WERI-Rb-1 (cell line): ENCODE measurements at places on chromosomes 3 and 15.

- DNase-seq, result peak; percentile 14
Observed at GRCh38 chr15:33701304-33701696, 267.0 kb upstream of the CHRM5 start.

GRCh38 chr3:104555728-104556127 is 811.0 kb upstream of the ALCAM start:
- DNase-seq, result no peak

DNA sequence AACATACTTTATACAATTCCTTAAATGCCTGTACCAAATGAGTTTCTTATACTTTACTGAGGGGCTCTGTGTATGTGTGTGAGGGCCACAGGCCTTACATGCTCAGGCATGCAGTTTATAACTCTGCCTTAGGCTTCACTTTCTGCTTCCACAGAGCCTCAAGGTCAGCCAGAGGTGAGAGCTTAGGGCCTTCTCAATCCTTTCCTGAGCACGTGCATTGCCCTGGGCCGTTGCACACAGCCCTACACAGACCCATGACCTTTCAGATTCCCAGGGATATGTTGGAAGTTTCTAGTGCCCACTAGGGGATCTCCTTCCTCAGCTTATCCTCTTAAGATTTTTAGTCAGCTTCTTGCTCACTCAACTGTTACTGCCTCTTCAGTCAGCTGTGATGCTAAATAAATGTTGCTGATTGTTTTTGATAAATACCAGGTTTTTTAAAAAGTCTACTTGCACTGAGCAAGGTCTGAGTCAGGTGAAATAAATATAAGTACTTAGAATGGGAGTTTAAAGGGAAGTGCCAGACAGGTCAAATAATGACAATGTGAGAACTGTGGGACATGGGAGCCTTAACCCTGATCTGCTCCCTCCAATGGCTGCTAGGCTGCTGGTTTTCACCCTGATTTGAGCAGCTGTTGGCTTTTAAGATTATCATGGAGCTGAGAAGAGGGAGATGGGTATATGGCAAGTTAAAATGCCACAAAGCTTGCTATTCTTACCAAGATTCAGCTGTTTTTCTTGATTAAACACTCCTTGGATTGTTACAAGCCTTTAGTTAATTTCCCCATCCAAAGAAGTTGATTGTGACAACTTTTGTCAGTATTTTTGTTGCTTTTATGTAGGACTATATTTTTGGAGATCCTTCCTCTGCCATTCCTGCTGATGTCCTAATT is 169.5 kb downstream of the PLD1 start:
- DNase-seq, result peak; percentile 64

- no peak for DNase-seq
Observed at GRCh38 chr15:100349321-100349695, 7.5 kb upstream of the ADAMTS17 start.

DNA sequence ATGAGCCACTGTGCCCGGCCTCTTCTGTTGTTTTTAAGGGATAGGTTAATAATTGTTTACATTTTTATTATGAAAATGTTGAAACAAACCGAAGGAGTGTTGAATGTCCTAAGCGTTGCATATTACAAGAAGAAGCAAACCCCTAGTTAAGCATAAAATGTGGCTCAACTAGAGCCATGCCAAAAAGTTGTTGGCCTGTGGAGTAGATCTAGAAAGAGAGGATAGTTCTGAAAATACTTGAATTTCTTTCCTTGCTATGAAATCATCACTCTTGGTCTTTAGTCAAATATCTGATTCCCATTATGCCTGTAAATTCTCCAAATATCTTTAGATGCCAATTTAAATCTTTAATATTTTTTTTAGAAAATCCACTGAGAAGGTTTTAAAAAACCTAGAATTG is 12.8 kb downstream of the RBP2 start:
- DNase-seq, result no peak

DNA sequence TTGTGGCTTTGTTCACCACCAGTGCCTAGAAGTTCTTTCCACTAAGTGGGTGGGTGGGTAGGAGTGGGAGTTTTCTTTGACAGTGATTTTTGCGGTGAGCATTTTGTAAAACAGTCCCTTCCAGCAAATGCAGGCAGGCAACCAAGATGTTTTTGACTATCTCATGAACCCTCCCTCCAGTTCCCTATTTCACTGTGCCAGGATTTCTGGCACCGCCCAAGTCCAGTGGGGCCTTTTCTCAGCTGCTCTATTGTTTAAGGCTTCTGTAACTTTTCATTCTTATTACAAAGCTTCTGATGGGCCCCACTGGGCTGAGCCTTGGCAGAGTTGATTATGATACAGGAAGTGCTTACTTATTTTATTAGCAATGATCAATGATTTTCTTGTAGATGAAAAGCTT is 236.0 kb downstream of the EDEM1 start:
- no peak for DNase-seq

- DNase-seq, result peak; percentile 68
Observed at GRCh38 chr3:52238761-52239701, at the start of gene TWF2. Gene TWF2 (minus strand): TSS chr3:52239158. CDS start chr3:52239016, 142 bp downstream.

- DNase-seq, result no peak
Observed at GRCh38 chr3:72065872-72066641, 281.1 kb upstream of the PROK2 start.

GRCh38 chr3:53080612-53081205 is 34.8 kb upstream of the SFMBT1 start:
- DNase-seq, result no peak

- no peak for DNase-seq
Observed at GRCh38 chr3:37800022-37800551, 61.6 kb upstream of the CTDSPL start.

- DNase-seq, result no peak
Observed at GRCh38 chr3:71646971-71647370, 63.4 kb upstream of the FOXP1 start.

GRCh38 chr15:66774001-66774814 is 72.2 kb downstream of the SMAD6 start:
- DNase-seq, result peak; percentile 88

GRCh38 chr3:179000144-179000543 is 71.5 kb downstream of the ZMAT3 start:
- no peak for DNase-seq

DNA sequence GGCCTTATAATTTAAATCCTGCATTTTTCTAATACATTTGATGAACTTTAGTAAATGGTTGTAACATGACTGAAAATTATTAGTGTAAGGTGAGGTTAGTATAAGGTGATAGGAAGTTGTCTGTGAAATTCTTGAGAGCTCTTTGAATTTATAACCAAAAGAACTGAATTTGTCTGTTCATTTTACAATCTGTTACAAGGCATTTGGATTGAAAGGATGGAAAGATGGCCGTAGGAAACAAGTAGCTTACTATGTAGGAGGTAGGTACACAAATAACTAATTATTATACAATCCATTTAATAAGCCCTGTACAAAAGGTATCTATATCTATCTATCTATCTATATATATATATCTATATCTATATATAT is 6.6 kb downstream of the DIPK2A start:
- no peak for DNase-seq

DNA sequence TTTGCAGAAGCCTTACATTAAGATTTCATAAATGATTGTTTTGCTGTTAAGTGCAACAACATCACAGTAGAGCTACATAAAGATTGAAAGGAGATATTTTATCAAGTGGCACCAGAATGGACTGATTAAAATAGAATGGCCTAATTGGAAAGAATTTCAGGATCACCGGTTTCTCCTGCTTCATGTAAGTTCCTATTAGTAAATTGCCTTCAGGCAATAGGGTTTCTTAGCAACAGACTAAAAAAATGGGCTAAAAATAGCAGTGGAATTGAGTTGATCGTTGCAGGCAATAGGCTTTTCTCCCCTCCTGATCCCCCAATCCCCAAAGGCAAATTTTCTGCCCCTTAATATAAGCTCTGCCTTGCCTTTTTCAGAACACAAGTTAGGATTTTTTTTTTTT is 917 bp downstream of the LNP1 start:
- DNase-seq, result no peak

DNA sequence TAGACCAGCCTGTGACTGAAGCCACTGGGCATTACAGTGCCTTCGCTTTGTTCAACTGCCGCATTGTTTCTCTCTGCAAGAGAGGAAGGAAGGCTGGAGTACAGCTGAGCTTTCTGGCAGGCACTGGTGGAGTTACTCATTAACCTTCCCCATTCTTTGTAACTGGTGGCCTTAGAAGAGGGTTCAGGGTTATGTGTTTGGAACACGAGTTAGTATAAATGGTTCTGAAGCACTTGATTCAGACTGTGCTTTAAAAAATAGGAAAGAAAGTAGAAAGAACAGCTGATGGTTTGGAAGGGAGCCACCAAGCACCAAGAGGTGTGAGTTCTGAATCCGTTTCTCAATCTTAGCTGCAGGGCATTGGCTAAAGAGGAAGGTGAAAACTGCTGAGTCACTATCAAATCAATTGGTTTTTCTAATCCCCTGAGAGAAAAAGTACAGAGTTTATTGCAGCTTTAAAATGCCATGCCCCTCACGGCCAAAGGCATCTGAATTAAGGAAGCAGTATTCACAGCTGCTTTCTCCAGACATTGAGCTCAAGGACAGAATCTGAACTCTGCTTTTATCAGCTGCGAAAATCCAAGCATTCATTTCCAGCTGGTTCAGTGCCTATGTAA is 3.6 kb downstream of the HGD start:
- DNase-seq, result no peak

DNA sequence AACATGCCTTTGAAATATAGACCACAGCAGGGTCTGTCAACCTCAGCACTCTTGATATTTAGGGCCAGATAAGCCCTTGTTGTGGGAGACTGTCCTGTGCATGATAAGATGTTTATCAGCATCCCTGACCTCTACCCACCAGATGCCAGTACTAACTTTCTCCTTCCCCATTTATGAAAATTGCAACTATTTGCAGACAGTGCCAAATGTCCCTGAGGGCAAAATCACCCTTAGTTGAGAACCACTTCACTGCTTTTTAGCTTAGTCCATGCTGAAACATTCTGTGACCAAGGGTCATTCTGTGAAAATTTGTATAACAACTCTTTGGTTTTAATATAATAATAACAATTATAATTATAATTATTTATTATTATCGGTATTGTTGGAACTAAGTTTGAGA is 1032.4 kb downstream of the MCTP2 start:
- DNase-seq, result no peak

DNA sequence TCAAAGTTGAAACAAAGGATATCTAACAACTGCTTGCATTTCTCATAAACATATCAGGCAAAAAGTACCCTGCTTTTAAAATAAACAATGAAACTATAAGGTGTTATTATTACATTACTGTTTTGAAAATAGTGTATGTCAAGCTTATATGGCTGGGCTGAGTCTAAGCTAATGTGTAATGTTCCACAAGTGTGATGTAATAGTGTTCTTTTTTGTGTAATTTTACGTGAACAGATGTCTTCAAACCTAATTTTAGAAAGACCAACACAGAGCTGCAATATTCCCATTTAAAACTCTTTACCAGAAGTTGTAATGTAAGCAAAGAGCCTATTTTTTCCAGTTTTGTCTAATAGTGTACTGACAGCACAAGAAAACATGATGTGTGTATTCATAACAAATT is 34.0 kb downstream of the MINDY2 start:
- DNase-seq, result no peak

GRCh38 chr3:192082730-192083660 is 622.0 kb downstream of the PYDC2 start:
- peak; percentile 13 for DNase-seq

DNA sequence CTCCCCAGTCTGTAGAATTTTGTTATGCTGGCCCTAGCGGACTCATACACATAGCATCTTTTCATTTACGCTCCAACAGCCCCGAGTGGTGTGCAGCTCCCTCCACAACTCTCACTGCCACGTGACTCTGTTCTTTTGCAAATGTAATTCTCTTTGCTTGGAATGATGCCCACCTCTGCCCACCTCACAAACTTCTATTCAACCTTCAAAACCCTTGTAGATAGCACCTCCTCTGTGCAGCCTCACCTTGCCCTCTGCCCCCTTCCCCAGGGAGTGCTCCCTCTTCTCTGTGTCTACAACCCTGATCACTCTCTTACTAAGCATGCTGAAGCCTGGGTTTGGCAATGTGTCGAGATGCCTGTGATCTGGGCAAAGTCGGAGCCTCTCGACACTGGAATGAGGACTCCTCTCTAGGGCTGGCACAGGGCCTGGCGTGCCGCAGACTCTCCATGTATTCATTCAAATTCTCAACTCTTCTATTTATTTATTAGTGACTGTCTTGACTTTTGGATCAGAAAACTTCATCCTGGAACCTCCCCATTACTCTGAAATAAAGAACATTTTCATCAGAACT is 73.5 kb downstream of the MGLL start:
- no peak for DNase-seq

GRCh38 chr3:31092748-31093589 is 198.5 kb upstream of the GADL1 start:
- DNase-seq, result no peak

DNA sequence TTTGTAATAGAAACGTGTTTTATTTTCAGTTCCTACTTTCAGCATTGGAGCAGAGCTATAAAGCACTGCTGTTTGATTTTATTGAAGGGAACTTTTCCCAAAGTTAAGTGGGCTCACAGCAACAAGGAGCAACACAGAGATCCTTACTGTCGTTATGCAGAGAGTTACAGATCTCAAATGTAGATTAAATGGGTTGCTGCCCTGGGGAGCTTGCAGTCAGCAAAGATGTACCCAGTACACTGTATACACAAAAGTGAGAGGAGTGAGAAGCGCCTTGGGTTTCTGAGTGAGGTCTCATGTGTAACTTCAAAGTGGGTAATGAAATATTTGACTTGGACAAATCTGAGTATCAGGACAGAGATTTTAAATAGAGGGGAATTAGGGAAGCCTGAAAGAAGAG is 47.7 kb downstream of the MED12L start:
- no peak for DNase-seq

DNA sequence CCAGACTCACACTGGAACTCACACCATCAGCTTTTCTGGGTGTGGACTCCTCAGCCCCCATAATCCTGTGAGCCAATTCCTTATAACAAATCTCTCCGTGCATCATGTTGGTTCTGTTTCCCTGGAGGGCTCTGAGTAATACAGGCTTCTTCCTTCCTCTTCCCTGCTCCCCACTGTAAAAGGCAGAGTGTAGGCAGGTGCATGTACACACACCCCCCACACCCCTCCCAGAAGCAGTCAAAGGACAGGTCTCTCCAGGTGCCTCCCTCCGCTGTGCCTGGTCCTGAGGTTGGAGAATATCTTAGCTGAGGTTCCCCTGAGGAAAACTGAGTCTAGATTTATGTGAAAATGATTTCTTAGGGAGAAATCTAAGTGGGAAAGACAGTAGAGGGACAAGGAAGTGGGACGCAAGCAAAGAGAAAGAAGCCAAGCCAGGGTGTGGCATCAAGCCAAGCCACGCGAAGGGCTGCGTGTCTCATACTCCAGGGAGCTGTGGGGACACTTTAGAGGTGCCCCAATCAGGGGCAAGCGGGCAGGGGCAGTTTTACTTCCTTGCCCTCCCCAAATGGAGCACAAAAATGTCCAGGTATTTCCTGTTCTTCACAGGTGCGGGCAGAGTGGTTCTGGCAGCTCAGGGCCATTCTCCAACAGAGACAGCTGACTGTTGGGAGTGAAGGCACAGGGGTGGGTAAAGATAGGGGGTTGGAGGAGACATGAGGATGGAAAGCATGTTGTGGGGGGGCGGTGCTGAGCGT is 86.6 kb downstream of the HMG20A start:
- no peak for DNase-seq

- DNase-seq, result no peak
Observed at GRCh38 chr3:122989856-122990575, 37.5 kb downstream of the SEMA5B start.

- DNase-seq, result no peak
Observed at GRCh38 chr3:15287565-15288330, 44.6 kb downstream of the SH3BP5 start.
